ENCODE measurements at places on chromosomes 13 and 19.

DNA sequence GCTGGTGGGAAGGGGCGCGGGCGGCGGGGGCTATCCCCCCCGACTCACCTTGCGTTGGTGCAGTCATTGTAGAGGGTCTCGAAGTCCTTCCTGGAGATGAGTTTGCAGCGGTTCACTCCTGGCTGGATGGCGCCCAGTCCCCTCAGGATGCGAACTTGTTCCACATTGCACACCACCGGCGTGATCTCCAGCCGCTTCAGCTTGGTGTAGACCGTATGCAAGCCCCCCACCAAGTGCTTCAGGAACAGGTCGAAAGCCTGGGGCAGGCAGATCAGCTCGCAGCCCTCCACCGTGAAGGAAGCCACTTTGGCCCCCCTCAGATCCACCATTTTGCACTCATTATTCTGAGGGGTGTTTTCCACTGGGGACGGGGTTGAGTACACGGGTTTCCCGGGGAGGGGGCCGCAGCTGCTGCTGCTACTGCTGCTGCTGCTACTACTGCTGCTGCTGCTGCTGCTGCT is 1.1 kb downstream of the DACH1 start:
- no peak for DNase-seq

DNA sequence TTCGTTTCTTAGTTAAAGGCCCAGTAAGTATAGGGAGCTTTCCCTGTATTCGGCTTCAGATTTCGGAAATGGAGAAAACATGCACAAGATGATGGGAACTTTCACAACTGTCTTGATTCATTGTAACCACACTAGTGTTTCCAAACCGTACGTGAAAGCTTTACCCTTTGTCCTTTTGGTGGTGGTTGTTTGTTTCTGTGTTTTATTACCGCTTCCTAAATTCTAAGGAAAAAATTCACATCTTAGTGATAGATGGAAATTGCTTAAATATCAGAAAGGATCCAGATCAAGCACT is 504 bp upstream of the VWA8 start:
- DNase-seq: no peak

- no peak for DNase-seq
These were observed 6.0 kb downstream of the SIGLEC11 start for GRCh38 chr19:49954933-49955332.

- DNase-seq: no peak
These were observed 172.4 kb downstream of the VWA8 start for GRCh38 chr13:41788552-41788951.

DNA sequence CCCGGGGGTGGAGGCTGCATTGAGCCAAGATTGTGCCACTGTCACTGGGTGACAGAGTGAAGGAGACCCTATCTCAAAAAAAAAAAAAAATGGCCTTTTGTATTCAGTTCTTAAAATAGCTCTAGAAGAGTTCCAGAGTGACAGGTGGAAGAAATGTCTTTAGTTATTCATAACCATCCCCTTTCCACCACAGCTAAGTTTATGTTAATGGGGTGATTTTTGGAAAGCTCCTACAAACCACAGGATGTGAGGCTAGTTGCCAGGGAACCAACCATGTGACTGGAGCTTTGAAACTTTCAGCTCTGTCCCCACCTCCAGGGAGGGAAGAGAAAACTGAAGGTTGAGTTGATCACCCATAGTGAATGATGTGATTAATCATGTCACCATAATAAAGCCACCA is 6.9 kb downstream of the ZNF490 start:
- no peak for DNase-seq

DNA sequence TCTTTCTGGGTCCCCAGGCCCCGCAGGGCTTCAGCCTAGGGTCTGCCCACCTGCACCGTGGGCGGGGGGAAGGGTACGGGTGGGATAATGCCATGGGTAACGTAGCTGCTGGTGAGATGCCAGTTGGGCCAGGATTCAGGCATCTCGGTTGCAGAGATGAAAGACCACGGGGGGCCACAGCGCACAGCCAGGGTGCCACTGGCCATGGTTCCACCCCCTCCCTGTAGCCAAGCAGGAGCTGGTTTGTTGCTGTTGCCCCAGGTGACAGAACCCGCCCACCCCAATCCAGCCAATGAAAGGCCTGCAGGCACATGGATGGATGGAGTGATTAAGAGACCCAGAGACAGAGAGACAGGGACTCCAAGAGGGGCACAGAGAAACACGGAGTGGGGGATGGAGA is 1.0 kb upstream of the CGB7 start:
- DNase-seq: no peak

GRCh38 chr13:49651570-49652354 is 23.5 kb downstream of the ARL11 start:
- DNase-seq: no peak

DNA sequence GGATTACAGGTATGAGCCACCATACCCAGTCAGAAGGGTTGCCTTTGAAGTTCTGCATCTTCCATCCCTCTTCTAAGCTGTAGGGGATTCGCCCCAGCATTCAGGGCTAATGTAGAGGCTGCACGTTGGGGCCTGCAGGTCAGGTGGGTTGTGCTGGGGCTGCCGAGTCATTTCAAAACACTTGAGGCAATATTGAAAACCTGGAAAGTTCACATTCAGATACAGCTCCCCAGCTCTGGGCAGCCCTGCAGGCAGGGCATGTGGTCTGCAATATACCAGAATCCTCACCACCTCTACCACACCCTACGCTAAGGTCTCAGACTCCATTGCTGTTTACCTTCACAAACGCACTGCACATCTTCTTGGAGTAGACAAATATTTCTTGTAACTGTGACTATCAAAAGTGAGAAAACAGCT is 24.6 kb downstream of the CCNE1 start:
- DNase-seq: no peak

DNA sequence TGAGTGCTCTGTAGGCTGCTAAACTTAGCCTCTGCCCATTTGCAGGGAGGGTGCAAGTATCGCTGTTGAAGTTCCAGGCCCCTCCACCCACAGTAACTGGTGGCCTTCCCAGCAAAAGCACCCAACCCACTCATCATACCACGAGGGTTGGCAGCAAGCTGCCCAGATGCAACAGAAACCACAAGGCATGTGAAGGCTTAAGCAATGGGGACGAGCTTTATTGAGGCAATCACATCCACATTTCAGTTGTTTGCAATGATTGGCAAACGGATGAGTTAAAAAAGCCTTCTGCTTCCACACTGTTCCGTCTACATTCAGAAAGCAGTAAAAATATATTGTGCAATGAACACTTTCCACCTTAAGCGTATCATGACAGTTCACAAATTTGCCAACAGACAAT is 10.3 kb downstream of the GJB6 start:
- DNase-seq: no peak

DNA sequence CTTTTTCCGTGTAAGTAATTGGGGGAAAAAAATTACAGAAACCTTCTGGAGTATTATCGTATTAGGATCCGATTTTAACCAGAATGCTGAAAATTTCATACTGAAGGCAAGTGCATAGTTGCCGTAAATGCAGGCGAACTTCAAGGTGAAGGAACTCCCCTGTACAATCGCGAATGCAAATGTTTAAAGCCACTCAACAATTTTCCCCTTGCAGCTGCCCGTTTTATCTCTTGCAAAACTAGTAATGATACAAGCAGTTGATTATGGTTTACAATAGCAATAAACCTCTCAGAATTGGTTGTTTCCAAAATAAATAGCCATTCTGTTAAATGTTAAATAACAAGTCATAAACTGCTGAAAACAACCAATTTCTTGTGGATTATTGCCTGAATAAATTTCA is 105.7 kb downstream of the DNAJC15 start:
- no peak for DNase-seq

GRCh38 chr19:50415661-50416033 is 3.1 kb upstream of the SPIB start:
- no peak for DNase-seq

DNA sequence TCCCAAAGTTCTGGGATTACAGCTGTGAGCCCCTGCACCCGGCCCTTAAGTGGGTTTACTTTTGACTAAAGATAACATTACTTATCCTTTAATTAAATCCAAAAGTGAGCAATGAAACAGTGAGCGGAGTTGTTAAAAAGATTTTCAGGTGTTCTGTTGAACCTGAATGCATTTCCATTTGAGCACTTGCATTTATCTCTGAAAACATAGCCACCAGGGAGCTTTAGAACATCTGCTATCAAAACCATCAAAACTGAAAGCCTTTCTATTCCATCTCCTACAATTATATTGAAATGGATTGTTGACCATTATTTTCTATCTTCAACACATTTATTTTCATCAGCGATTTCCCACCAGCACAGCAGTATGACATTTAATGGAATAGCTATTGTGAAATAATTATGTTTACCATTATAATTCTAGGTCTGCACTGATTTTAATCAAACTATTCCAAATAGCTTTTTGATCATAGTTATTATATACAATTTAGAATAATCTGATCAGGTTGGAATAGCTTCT is 269.0 kb downstream of the FGF14 start:
- no peak for DNase-seq

DNA sequence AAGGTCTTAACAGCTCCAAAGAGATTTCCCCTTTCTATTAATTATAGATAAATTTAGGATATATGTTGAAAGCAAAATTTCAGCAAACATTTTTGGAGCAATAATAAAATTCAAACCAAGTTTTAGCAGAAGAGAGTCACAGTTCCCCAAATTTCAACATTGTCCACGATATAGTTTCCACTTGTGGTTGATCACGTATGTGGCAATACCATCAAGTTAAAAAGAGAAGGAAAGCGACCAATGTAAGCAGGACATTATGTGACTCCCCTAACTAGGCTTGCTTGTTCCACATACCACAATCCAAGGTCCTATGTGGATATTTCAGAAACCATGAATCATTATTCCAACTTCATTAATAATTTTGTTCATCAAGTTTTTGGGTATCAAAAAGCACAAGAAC is 52.8 kb downstream of the ELF1 start:
- DNase-seq: no peak

GRCh38 chr13:99956473-99957349 is 14.9 kb downstream of the ZIC5 start:
- DNase-seq: peak; percentile 29

- DNase-seq: no peak
These were observed 32.9 kb downstream of the ZNF701 start for GRCh38 chr19:52602941-52603340.

- no peak for DNase-seq
These were observed 211.5 kb upstream of the KL start for GRCh38 chr13:32804673-32805230.

DNA sequence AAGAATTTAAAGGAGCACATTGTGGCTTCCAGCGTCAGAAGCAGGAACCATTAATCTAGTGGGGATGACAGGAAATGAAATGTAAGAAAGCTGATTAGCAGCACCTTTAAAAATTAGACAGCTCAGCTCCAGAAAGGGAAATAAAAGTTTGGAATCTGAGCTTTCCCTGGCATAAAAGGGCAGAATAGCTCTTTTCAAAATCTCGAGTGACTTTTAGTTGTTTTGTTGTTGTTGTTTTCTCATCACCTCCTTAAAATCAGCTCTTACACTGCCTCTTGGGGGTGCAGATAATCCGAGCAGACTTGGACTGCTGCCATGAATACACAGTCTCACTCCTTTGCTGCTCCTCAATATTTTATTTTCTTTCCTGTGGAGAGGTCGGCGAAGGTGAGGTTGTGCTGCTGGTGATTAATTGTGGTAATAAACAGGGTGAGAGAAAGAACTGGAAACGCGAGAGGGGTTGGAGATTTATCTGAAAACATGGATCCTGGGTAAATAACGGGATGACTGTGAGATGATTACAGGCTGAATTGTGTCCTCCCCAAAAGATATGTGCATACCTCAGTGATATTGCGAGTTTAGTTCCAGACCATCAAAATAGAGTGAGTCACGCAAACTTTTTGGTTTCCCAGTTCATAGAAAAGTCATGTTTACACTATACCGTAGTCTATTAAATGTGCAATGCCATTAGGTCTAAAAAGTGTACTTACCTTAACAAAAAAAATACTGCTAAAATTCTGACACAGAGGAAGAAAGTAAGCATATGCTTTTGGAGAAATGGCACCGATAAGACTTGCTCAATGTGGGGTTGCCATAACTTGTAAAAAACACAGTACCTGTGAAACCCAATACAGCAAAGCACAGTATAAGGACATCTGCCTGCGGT is 787.7 kb downstream of the UQCRFS1 start:
- no peak for DNase-seq

DNA sequence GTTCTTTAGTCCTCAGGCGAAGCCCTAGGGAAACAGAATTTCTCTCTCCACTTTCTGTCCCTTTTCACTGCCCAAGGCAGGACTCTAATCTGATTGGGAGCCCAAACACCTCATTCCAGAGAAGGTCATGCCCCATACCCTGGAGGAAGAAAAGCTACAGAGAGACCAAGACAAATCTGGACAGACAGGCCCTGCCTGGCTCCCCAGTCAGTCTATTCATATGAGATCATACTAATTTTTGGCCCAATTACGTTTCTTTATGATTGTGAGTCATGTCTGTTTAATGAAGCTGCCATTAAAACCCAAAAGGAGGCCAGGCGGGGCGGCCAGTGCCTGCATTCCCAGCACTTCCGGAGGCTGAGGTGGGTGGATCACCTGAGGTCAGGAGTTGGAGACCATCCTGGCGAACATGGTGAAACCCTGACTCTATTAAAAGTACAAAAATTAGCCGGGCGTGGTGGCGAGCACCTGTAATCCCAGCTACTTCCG is 3.3 kb upstream of the AP3D1 start:
- DNase-seq: no peak

DNA sequence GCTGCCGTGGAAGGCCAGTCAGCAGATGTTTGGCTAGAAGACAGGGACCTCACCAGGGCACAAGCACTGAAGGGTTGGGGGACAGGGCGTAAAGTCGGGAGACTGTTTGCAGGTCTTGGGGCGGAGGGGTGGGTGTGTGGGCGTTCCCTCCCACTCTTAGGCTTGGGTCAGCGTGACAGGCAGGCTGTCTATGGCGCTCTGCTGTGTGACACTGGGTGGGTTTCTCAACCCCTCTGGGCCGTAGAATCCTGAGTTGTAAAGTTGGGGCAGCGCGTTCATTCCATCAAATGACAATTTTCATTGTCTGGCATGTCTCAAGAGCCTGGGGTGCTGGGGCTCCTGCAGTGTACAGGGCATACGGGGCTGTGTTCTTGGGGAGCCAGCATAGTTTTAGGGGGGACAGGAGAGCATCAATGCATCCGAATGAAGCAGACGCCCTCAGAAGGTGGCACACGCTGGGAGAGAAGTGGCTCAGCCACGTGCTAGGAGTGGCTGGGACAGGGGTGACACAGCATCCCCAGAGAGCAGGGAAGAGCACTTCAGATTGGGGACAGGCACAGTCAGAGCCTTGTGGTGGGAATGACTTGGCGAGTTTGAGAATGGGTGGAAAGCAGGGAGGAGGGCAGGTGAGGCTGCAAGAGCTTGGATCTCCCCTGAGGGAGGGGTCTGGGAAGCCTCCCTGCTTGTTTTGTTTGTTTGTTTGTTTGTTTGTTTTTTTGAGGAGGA is 4.4 kb downstream of the CRTC1 start:
- DNase-seq: no peak

Measured in activated T-cell treated with anti-CD3 and anti-CD28 coated beads, Interleukin-2, amount 50 U/mL, for 1 hour (primary cell).